Occipital lobe (tissue), 3 donors: ENCODE measurements at places on chromosomes 3 and 15.
A peak's percentile ranks its signal among the peaks of the same experiment; 100 is the strongest.

- no peak for DNase-seq
Measured at GRCh38 chr15:25134546-25134945, 179.8 kb downstream of the SNRPN start.

GRCh38 chr15:70528270-70528706 is 235.1 kb downstream of the UACA start:
- DNase-seq: no peak

- peak; percentile 16 for DNase-seq
Measured at GRCh38 chr15:69530991-69531664, 78.5 kb downstream of the RPLP1 start.

DNA sequence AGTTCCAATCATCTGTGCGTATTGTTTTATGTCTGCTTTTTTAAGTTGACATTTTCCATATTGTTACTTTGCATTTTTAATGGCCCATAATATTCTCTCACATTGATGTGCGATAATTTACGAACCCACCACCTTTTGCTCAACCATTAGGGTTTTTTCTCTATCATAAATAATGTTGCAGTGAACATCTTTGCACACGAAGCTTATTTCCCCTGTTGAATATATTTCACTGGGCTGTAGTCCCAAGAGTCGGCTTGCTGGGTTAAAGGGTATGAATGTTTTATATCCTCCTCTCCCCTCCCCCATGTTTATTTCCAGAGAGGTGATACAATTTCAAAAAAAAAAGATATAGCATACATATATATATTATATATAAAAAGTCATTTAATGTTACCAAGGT is 272.7 kb upstream of the RGMA start:
- DNase-seq: no peak

DNA sequence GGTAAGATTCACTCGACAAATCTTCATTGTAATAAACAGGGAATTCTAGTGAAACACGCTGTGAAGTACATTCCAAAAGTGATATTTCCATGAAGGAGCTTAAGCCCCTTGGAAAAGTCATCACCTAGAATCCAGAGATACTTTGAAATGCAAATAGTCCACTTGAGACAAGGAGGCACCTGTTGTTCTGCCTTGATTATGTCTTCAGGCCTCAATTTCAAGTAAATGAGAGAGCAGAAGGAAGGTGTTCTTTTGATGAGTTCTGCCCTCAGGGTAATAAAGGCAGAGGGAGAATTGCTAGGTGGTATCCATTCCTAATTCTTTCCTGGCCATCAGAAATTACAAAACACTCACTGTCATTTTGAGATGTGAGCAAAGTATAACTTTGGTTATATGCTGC is 162.1 kb downstream of the CADM2 start:
- no peak for DNase-seq

GRCh38 chr3:20837676-20838302 is 651.8 kb upstream of the SGO1 start:
- no peak for DNase-seq

DNA sequence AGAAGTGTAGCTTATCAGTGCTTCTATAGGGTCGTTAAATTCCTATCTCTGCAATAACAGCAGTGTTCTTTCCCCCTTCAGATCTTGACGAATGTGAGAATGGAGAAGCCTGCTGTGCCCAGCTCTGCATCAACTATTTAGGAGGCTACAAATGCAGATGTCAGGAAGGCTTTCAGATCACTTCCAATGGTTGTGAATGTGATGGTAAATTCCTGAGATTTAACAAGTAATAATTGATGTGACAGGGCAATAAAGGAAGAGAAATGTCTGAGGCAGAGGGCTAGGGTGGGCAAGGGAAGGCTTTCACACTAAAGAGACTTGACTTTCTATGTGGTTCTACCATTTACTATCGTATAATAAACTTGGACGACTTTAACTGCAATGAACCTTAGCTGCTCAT is 711.7 kb upstream of the GOLIM4 start:
- DNase-seq: no peak

- no peak for DNase-seq
Measured at GRCh38 chr3:67521053-67521646, 133.3 kb downstream of the SUCLG2 start.

DNA sequence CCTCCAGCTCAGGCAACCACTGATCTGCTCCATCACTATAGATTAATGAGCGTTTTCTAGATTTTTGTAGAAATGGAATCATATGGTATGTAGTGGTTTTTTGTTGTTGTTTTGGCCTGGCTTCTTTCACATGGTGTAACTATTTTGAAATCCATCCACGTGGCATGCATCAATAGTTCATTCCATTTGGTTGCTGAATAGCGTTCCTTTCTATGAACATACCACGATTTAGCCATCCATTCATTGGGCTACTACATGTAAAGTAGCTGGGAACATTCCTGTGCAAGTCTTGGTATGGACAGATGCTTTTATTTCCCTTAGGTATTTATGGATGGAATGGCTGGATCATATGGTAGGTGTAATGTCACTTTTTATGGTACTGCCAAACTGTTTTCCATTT is 10.7 kb upstream of the CHSY1 start:
- DNase-seq: no peak

GRCh38 chr3:36837089-36837488 is 72.7 kb upstream of the DCLK3 start:
- no peak for DNase-seq

DNA sequence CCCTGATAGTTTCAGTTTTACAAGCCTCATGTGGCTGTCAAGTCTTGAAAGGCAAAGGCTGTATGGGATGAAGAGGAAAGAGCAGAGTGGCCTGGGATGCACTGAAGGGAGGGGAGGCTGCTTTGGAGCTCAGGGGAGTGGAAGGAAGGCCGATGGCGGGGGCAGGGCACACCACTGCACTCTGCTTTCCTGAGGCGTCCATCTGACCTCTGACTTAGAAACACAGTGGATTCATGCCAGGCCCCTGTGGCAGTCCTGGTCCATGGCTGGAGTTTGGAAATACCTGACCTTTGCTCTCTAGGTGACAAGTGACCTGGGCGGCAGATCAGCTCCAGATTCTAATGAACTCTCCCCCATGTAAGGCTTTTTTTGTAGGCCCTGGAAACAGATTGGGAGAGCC is 19.0 kb downstream of the FAH start:
- DNase-seq: no peak

DNA sequence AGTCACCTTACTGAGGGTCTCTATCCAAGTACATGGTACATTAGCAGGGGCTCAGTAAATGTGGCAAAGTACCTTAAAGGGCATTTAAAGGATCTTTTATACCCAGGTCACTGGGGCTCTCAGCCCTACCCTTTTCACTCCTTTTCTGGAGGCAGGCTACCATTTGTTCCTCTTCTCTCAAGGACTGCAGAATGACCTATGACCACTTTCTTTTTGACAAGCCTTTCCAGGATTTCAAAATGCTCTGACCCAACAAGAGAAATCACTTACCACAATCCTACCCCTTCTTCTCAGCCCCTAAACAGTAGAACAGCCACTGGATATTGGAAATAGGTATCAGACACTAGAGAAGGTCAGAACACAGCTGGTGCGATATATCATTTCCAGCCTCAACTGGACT is 221.8 kb upstream of the TPRG1 start:
- no peak for DNase-seq

DNA sequence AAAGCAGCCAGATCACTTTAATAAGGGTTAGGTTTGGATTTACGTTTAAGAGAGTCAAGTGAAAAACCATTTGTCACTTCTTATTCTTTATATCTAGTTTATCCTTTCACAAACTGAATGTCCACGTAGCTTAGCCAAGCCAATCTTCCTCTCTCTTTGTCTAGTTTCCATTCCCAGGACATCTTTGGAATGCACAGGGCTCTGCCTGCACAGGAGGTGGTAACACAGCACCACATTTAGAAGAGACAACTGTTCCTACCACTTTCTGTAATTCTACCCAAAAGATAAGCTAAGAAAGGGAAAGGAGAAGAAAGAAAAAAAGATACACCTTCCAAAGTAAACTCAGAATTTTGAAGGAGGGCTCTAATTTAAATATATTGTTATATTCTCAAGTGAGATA is 67.9 kb downstream of the IGSF11 start:
- no peak for DNase-seq

GRCh38 chr3:77795013-77795412 is 755.1 kb downstream of the ROBO2 start:
- no peak for DNase-seq

GRCh38 chr3:144105542-144105941 is 133.9 kb downstream of the DIPK2A start:
- no peak for DNase-seq

GRCh38 chr3:171373711-171374110 is 86.5 kb downstream of the TNIK start:
- DNase-seq: no peak

DNA sequence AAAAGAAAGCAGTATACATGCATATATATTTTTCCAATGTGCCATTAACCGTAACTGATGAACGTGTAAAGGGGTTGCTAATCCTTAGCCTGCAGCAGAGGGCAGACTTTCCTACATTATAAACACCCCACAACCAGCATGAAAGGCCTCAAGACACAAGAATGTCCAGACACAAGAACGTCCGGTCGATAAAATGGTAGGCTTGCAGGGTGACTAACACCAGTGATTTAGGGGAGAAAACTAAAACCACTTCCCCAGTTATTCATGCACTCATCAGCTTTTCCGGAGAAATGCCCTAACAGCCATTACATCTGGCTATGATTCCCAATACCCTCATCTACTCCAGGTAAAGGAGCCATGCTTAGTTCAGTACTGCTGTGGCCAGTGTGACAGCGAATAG is 57.4 kb downstream of the LRTM1 start:
- no peak for DNase-seq

- DNase-seq: no peak
Measured at GRCh38 chr3:72919520-72919919, 31.7 kb downstream of the GXYLT2 start.

GRCh38 chr3:197149-197827 is 725 bp downstream of the CHL1 start:
- DNase-seq: peak; percentile 26

GRCh38 chr3:120114981-120115380 is 20.7 kb upstream of the GSK3B start:
- DNase-seq: no peak

- DNase-seq: no peak
Measured at GRCh38 chr15:77018796-77019505, 24.0 kb downstream of the PSTPIP1 start.

- DNase-seq: no peak
Measured at GRCh38 chr3:107242579-107242978, 134.7 kb upstream of the CCDC54 start.
